ENCODE measurements at places on chromosomes 5 and 9.

DNA sequence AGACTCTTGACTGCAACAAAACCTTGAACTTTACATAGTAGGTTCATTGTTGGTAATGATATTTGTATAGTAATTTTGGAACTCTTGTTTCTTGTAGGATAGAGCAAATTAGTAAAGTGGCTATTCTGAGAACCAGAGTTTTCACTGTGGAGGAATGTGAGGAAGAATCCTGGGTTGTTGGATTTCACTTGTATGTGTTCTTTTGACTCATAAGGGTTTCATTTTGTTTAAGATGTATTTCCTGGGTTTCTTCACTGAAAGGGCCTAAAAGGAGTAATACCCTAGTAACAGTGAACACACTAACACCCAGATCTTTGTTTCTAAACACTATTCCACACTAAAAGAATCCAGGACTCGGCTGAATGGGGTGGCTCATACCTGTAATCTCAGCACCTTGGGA lies 20.1 kb downstream of the TTC1 start:
- DNase-seq, result no peak

GRCh38 chr9:84340535-84340934 lies at the start of gene SLC28A3:
SLC28A3 (minus strand) TSS chr9:84340758; CDS start chr9:84340633, 125 bp downstream.
- no peak for DNase-seq

DNA sequence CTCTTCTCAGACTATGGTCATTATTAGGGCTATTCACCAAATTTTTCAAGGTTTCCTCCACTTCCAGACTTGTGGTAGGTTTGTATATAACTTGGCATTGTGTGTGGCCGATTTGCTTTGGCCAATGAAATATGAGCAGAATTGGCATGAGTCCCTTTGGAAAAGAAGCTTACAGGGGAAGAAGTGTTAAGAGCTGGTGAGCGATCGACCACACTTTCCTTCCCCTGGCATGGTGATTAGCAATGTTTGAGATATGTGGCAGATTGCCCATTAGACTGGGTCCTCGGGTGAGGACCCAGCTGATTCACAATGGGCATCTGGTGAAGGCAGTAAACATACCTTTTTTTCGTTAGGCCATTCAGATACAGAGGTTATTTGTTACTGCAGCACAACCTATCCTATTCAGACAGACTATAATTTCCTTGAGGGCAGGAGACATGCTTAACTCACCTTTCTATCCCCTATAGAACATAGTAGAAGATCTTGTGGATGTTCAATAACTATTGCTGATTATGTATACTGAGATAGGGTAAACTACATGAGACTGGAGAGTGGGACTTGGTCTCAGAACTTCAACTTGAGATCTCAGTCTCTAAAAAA lies 62.8 kb upstream of the KLF9 start:
- no peak for DNase-seq

DNA sequence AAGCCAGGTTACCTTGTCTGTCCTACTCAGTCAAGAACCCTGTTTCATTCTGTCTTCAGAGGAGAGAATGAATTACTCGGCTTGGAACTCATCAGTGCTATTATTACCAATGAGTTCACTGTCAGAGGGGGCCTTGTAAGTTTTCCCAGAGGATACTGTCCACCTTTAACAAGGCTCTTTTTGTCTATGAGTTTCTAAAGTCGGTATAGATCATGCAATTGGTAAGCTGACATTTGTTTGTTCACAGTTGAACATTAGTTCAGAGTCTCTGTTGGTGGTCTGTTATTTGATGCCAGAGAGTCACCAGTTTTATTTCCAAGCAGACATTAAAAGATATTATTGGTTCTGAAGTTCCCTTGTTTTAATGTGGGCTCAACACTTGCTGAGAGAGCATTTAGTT lies 58.1 kb upstream of the DHFR start:
- no peak for DNase-seq

- no peak for DNase-seq
Observed at GRCh38 chr5:120576588-120576987, 112.5 kb downstream of the PRR16 start.

DNA sequence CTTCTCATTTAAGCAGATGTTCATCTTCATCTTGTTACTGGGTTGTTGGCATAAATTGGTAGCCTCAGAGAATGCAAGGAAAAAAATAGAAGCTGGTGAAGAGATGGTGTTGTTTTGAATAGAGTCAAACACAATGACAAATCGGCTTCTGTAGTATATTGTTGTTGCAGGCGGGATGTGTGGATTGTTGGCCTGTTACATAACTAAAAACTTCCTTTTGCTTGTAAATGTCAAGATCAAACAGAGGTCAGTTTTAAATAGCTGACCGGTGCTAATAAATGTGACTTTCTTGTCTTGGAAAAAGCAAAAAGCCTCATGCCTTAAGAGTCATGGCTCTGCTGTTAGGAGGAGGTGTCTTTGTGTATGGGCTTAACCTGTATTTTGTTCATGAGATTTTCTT lies 59.2 kb downstream of the CCDC192 start:
- DNase-seq, result no peak

GRCh38 chr5:58294598-58295305 lies 165.1 kb downstream of the PLK2 start:
- no peak for DNase-seq

DNA sequence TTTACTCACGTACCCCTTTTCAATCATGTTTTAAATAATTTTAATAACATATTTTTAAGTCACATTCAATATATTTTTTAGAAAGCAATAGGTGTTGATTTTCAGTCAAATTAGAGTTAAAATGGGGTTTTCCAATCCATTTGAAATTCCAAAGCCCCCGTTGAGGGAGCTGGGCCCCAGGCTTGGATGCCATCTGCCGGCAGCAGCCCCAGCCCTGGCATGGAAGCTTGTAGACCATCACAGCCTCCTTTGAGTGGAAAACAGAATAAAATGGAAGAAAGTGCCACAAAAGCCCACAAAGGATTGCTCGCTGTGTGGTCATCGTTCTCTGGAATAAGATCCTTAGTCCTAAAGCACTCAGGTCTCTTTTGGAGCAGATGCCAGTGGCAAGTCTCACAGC lies 81.4 kb downstream of the SEMA5A start:
- DNase-seq, result no peak

- no peak for DNase-seq
Observed at GRCh38 chr9:111438541-111439235, 45.5 kb downstream of the ECPAS start.

DNA sequence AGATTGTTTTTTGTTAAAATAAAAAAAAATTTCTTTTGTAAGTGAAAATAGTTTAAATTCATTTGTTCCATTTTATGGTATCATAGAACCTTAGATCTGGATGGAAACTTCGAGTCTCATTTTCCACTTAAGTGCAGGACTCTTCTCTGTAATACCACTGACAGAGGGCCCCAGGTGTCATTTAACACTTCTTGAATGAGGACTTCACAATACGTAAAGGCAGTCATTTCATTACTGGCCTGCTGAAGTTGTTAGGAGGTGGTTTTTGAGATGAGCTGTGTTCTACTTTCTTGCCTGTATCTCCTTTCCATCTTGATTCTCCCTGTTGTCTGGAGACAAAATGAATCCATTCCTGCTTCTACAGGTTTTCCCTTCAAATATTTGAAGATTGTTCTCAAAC lies 455.3 kb downstream of the DMRT2 start:
- DNase-seq, result no peak

DNA sequence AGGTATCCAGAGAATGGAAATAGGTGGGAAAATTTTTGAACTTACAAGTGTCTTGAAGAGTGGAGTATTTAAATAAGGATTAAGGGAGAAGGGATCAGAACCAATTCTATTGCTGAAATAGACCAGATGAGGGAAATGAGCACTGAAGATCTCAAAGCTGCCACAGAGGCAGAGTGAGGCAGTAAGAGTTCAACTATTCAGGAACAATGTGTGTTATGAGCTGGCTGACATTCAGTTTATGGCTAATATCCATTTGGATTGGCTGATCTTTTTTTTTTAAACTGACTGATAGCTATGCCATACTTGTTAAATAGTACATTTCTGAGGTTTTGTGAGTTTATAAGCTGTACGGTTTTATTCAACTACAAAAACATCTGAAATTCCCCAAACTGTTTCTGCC lies 95.3 kb upstream of the GNA14 start:
- no peak for DNase-seq

GRCh38 chr5:158434749-158435148 lies 575.8 kb upstream of the CLINT1 start:
- no peak for DNase-seq

DNA sequence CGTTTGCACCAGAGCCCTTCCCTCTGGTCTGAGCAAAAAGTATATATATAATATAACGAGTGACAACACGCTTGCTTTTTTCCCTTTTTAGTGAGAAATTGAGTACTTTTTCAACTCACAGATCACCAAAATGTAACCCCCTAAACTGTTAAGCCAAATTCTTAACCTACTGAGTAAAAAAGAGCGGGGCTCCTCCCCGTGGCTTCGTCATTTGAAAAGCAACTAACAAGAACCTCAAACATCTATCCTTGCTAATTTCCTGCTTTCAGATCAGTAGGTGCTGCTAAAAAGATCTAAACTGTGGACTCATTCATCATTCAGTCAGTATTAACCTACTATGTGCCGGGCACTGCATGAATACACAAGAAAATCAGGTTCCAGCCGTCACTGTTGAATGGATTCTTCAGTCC lies 1.0 kb upstream of the PTBP3 start:
- no peak for DNase-seq

DNA sequence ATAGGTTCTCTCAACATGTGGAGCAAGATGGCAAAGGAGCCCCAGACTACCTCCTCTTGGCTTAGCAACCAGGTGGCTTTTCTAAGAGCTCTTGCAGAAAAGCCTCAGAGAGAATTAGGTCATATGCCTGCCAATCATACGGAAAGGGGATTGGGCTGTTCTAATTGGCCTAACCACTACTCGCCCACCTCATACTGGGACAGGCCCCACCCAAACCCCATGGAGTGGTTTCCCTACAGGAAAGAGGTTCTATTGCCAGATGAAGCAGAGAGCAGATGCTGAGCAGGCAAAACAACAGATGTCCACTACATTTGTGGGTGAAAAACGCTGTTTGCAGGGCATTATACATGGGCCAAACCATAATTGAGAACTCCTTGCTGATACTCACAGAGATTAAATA lies 29.0 kb downstream of the ABLIM3 start:
- DNase-seq, result no peak

GRCh38 chr9:92234514-92234913 lies 59.0 kb downstream of the IARS1 start:
- no peak for DNase-seq

GRCh38 chr5:146203872-146204192 lies 427 bp downstream of the RBM27 start:
- no peak for DNase-seq

DNA sequence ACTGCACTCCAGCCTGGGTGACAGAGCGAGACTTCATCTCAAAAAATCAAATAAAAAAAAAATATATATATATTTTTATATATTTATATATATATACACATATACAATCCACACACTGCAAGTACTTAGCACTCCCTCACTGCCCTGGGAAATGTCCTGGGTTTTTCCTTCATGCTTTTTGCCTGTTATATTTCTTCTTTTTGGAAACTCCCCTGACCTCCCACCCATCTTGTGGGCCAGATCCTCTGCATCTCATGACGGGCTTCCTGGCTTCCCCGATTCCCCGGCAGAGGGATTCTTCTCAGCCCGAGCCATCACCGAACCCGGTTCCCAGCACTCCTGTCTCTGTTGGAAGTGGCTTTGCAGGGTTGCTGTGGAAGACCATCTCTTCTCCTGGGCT lies 39.5 kb upstream of the NCS1 start:
- no peak for DNase-seq
